CD4-positive, CD25-positive, alpha-beta regulatory T cell (primary cell): ENCODE measurements at places on chromosomes 11 and 22.
A peak's percentile ranks its signal among the peaks of the same experiment; 100 is the strongest.

DNA sequence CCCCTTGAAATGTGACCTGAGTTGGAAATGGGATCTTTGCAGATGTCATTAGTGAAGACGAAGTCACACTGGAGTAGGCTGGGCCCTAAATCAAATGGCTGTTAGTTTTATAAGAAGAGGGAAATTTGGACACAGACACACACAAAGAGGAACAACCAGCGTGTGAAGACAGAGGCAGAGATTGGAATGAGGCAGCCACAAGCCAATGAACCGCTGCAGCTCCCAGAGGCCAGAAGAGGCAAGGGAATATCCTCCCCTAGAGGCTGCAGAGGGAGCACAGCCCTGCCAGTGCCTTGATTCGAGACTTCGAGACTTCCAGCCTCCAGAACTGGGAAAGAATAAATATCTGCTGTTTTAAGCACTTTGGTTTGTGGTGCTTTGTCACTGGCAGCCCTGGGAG, 484.5 kb downstream of the MN1 start:
- no peak for DNase-seq

DNA sequence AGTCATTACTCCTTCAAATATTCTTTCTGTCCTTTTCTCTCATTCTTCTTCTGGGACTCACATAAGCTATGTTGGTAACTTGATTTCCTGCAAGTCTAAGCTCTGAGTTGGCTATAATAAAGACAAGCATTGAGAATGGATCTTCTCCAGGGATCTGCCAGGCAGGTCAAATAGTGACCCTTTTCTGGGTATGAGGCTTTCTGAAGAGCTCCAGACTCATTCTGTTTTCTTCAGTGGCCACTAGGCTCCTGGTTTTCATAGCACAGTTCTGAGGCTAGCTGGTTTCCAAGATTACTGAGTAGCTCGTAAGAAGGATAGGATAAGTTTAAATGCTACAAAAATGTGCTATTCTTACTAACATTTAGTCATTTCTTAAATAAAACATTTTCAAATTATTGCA, 38.3 kb downstream of the TMPRSS5 start:
- no peak for DNase-seq

DNA sequence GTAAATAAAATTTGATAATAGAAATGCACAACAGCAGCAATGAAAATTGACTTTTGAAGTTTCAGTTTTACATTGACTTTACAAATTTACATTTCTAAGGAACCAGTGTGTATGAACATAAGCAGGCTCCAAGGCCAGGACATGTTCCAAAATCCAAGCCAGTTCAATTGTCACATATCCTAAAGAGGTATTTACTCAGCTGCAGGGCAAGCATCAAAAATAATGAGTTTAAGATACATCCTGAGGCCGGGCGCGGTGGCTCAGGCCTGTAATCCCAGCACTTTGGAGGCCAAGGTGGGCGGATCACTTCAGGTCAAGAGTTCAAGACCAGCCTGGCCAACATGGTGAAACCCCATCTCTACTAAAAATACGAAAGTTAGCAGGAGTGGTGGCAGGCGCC, 39.0 kb upstream of the AKIP1 start:
- no peak for DNase-seq

DNA sequence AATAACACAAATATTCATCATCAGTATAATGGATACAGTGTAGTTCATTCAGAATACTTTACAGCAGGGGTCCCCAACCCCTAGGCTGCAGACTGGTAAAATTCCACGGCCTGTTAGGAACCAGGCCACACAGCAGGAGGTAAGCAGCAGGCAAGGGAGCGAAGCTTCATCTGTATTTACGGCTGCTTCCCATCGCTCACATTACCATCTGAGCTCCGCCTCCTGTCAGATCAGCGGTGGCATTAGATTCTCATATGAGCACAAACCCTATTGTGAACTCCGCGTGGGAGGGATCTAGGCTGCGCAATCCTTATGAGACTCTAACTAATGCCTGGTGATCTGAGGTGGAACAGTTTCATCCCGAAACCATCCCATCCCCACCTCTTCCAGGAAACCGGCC, 125.1 kb downstream of the SERGEF start:
- no peak for DNase-seq

GRCh38 chr22:30832407-30832987, 136.1 kb downstream of the MORC2 start:
- DNase-seq, result no peak

DNA sequence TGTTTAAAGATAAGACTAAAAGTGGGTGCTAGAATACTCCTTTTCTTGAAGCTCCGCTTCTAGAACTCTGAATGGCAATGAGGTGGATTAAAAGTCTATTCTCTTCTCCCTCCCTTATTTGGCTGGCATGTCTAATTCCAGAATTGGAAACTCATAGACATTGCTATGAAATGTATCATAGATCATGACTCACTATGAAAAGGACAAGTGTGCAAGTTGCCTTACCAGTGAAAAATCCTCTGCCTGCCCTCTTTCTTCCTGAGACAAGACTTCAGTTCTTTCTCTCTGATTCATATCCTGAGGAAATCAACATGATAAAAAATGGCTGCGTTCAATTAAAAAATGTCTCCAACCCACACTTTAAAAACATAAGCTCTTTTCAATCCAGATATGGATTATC, 73.2 kb upstream of the BLID start:
- DNase-seq, result no peak

DNA sequence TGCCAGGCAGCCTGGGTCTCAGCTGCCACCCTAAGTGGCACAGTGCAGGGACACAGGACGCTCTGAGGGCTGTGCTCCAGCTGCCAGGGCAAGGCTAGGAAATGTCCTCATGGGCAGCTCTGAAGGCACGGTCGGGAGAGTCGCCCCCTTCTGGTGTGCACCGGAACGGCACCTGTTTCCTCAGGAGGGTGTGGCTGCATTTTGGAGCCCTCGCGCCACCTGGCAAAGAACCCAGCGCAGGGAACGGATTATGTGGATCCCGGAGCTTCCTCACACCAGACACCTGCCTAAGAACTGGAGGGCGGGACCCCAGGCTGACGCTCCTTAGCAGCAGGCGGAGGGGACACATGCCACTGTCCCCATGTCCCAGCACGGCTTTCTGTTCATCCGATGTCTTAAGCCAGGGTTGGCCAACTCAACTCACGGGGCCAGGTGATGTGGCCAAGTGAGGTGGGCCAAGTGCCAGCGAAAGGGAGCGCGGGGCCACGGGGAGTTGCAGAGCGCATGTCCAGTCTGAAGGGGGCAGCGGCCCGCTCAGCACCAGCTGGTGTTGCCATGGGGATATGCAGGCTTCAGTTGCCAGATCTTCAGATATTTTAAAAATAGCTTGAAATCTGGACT, 5.1 kb upstream of the SLC22A8 start:
- DNase-seq, result peak; percentile 13

DNA sequence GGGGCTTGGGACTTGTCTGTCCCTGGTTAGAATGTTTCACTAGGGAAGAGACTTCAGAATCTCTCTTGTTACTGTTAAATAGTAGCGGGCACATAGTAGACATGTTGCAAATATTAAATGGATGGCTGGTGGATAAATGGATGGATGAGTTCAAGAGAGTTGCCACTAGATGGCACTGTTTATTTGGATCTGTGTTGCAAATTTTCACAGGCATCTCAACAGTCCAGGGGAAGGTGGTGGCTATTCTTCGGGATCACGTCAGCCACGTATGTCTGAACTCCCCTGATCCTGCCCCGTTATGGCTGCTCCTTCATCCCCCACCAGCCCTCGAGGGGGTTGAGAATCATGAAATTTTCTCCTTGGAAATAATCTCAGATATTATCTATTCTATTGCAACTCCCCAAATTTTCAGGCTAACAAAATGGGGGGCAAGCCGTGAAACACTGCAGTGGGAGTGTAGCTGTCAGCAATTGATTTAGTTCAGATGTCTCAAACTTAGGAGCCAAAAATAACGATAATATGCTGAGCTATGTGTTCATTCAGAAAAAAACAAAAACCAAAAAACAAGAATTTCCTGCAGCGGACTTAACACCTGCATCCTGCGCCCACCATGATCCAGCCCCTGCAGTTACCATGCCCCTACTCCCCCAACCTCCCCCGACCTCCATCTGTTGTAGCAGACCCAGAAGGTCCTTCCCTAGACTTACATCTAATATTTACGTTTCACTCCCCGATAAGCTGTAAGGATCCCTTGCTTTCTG, 29.1 kb upstream of the BIRC3 start:
- peak; percentile 33 for DNase-seq

GRCh38 chr22:50081426-50082196, 3.6 kb downstream of the MLC1 start:
- no peak for DNase-seq
